ENCODE measurements at places on chromosomes 2 and 18.

- no peak for DNase-seq
Observed at GRCh38 chr2:69275490-69275889, 111.5 kb downstream of the GFPT1 start.

DNA sequence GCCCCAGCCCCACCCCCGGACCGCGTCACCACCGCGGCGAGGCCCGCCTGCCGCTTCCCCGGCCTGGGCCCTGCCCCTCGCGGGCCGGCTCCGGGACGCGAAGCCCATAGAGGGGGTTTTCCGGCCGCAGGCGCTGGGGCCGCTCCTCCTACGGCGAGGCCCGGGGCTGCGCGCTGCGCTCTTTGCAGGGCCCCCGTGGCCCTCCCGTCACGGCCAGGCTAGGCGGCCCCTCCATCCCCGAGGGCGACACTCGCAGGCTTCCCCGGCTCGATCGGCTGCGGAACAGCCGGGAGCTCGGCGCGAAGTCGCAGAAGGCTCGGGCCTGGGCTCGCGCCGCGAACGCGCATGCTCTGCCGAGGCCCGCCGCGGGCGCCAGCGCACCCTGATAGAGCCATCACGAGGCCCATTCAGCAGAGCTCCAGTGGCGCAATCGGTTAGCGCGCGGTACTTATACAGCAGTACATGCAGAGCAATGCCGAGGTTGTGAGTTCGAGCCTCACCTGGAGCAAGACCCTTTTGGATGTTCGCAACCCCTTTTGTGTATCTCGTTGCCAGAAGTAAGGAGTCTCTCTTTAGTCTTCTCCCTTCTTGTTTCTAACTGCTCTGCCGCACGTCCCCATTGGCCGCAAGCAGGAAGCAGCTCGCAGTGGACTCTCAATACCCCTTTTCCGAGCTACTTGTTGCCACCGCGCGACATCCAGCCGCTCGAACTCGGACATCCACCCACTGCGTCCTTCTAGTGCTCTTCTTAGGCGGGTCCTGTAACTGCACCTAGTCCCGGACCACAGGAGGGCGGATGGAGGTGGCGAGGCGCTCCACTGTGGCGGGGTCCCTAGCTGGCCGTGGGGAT, 18.0 kb upstream of the HAAO start:
- DNase-seq: peak; percentile 95

DNA sequence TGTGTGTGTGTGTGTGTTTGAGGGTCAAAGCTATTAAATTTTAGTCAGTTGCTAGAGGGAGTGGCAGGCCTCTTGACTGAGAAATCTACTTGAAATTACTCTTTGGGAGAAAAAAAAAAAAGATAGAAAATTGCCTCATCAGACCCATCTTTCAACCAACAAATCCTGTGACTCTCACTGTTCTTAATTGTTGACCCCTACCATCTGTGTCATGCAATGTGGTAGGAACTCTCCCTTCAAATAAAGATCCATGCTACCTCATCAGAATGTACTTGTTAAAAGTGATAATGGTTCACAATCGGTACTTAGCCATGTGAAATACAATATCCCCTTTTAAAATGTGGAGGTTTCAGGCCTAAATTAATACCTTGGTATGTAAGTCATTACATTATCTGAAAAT, 670.8 kb upstream of the FANCL start:
- DNase-seq: peak; percentile 70

DNA sequence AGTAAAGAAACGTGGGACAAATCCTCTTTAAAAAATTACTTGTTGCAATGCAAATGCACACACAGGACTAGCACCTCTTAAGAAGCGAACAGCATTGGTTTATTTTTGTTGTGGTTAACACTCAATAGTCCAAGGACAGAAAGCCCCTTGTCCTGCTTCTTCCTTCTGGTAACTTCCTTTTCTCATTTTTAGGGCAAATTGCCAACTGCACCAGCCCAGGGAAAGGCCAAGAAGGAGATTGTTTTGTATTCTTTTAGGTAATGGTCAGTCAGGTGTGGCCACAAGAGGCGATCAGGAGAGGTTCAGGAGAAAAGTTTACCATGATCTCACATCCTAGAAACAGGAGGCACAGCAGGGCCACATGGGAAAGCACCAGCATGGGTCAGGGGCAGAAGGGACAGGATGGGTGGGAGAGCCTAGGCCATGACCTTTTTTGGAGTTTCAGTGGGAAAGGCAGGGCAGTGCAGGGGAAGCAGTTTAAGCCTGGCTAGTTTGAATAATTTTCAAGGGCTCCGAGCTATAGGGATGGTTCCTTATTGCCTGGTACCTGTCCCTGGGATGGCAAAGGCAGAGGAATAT, 73.0 kb downstream of the CHRNA1 start:
- DNase-seq: no peak

DNA sequence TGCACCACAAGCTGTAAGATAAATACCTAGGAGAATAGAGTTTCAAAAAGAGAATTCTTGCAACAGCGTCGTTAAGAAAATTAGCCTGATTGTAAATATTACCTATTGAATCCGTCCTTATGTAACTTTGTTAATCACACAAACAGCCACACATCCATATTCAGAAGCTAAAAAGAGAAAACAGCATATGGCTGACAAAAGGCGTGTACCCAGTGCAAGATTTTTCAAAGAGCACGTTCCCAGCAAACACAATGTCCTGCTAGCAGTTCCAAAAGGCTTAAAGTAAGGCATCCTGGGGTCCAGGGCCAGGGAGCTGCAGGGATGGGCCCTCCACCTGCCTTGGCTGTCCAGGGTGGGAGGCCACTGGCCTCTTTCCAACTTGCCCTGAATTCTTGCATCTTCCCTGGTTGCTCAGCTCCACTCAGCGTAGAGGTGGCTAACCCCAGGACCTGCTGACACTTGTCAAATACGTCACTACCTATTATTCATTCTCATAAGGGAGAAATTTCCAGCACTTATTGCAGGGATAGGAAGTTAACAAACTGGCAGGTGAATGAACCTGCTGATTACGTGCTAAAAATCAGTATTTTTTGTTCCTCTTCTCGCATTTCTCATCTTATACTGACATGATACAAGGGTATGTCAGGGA, 102.1 kb upstream of the NEDD4L start:
- DNase-seq: no peak

- no peak for DNase-seq
Observed at GRCh38 chr2:40265602-40266001, 186.3 kb downstream of the SLC8A1 start.

DNA sequence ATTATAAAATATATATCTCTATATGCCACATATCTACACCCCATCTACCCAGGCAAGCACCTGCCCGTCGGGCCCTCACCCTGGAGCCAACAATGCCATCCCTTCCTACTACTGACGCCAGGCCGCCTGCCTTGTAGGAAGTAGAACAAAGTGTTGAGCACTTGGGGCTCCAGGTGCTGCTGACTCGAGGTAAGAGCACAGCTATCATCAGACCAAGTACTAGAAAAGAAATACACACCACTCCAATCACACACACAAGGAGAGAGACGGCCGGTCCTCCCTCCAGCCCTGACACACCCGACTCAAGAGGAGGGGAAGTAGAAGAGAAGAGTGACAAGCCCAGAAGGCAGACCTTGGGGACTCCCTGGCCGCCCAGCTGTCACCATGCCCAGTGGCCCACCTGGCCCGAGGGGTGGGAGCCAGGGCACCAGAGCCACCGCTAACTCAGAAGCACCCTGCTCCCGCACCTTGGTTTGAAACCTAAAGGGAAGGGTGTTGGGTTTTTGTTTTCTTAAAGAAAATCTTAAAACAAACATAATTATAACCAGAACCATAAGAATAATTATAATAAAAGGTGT, 64.0 kb upstream of the POMC start:
- no peak for DNase-seq

- DNase-seq: no peak
Observed at GRCh38 chr2:11870064-11870463, 123.6 kb downstream of the LPIN1 start.

GRCh38 chr2:200716386-200716785, 95.3 kb upstream of the BZW1 start:
- DNase-seq: no peak

DNA sequence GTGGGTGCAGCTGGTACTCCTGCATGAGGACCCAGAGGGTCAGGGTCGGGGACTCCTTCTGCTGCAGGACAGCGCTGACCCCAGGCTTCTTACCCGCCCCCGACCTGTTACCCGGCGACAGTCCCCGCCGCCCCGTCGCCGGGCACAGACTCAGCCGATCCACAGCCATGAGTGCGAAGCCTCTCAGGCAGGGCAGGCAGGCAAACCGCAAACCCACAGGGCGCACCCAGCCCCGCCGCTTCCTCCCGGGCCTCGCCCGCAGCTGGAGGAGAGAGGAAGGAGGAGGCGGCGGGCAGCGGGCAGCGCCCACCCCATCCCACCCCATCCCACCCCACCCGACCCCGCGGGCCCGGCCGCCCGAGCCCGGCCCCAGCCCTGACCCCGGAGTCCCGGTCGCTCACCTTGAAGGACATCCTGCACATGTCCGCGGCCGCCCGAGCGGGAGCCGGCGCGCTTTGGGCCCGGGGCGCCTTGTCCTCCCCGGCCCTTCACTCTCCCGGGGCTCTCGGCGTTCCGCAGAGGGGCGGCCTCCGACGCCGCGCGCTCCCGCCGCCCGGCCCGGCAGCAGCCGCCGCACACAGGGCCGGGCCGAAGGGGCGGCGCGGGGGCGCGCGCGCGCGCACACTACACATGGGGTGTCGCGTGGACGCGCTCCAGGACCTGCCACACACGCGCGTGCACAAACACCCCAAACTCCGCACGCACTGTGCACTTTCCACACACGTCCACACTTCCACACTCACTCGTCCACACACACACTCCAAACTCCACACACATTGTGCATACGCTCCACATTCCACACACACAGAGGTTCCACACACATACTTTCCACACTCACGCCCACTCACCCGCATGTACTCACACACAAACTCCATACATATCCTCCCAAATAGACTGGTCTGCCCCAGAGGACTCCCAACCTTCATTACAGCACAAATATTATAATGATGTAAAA, at the start of gene ANKRD29:
Gene ANKRD29, minus strand, starts transcription at position 603 of the 955 bp plus-strand sequence. Its CDS starts 181 bp downstream, at position 422.
- DNase-seq: peak; percentile 65

- no peak for DNase-seq
Observed at GRCh38 chr2:195813421-195813820, 156.4 kb downstream of the SLC39A10 start.

- no peak for DNase-seq
Observed at GRCh38 chr2:127343277-127343676, 44.5 kb downstream of the MAP3K2 start.

- DNase-seq: no peak
Observed at GRCh38 chr18:45571714-45572113, 43.6 kb upstream of the SLC14A2 start.

GRCh38 chr2:74532222-74532621, 2.5 kb downstream of the HTRA2 start:
- DNase-seq: peak; percentile 20

GRCh38 chr2:231398585-231398984, 3.1 kb downstream of the B3GNT7 start:
- DNase-seq: no peak

- no peak for DNase-seq
Observed at GRCh38 chr18:36199691-36200295, 12.5 kb downstream of the MOCOS start.

DNA sequence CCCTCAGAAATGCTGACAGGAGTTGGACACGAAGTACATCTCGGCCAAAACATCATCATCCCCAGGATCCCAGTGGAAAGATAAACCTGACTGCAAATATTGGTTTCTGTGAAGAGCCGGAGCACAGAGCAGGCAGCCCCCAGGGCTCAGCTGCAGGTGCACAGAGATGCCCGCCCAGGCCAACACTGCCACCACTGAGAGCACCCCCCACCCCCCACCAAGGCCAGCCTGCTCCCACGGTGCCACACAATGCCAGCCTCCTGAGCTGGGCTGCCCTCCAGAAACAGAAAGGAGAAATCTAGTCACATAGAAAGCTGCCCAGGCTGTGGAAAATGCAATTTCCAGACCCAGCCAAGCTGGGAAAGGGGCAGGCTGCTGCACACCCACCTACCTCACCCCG, 71.7 kb downstream of the GALNT14 start:
- no peak for DNase-seq

- DNase-seq: no peak
Observed at GRCh38 chr18:44025421-44025820, 655.3 kb upstream of the SETBP1 start.

- no peak for DNase-seq
Observed at GRCh38 chr2:205166745-205167144, 515.6 kb upstream of the NRP2 start.

DNA sequence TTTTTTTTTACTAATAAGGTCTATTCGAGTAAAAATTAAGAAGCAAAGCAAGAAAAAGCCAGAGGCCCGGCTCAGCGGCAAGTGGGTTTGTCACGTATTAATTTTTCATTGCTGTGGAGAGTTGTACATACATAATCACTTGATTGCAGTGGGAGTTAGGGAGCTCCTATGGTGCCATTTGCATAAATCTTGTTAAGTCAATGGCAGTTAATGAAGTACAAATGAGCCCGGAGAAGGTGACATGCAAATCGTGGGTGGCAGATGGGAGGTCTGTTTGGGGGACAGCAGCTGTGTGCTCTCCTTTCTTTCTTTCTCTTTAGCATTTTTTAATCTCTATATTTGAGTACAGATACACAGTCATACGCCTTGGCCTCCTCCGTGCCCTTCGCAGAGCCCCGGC, 317.0 kb downstream of the AGAP1 start:
- no peak for DNase-seq

DNA sequence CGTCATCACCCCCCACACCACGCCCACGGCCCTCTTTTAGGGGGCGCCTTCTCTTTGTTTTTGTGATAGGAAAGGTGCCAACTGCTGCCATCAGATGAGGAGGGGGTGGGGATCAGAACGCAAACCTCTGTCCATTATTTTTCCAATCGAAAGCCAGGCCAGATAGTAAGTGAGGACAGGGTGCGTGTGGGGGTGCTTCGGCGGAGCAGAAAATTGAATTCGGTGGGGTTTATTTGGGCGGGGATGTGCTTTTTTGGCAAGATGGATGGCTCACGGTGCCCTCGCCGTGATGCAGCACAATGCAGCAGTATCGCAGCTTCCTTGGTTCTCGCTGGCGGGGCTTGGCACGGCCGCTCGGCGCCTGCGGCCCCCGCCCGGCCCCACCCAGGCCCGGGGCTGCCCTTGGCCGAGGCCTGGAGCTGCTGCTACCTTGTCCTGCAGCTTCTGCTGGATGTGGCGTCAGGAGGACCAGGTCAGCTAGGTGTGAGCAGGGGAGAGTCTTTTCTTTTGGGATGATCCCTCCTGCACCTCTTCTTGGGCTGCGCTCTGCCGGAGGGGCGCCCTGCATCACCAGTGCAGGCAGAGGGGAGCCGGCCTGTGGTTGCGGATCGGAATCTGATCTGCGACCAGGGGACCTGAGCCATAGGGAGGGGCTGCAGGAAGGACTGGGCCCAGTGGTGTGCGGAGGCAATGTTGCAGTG, 1.3 kb downstream of the SPTBN1 start:
- DNase-seq: peak; percentile 72

- no peak for DNase-seq
Observed at GRCh38 chr2:124888431-124888830, 863.3 kb downstream of the CNTNAP5 start.

DNA sequence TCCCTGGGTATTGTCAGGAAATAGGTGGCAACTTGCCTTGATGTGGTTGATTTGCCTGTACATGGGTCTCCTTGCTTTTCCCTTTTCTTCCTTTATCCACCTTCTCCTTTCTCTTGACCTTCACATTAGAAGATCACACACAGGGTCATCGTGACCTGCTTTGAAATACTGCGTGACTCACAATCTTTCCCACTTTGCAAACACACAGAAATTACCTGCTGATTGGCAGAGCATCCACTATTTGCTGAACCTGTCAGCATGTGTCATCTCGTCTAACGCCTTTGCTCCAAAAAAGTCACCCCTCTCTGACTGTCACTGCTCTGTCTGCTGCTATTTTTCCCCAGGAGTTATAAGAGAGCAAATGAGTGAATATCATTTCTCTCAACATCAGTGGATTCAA, 60.8 kb downstream of the MYO3B start:
- DNase-seq: peak; percentile 8

Measured in NCI-H146 (cell line).